Left renal pelvis (tissue), 4 donors: ENCODE measurements at places on chromosomes 2 and 18. TPM values are rescaled to one million over a fixed set of nuclear protein-coding genes. Genes with fewer than 3 reads are reported as not detected.
A peak's percentile ranks its signal among the peaks of the same experiment; 100 is the strongest.

- DNase-seq = no peak
These were observed 298.4 kb upstream of the ZNF521 start for GRCh38 chr18:25650201-25650941.

GRCh38 chr2:133012847-133013734 is 343.1 kb upstream of the LYPD1 start:
- no peak for DNase-seq

NAT8 gene
- 23.5 TPM for polyA plus RNA-seq

- DNase-seq = no peak
These were observed 6.4 kb downstream of the ARL4C start for GRCh38 chr2:234490271-234491091.

DPP10 gene
- polyA plus RNA-seq = 13.9 TPM

DNA sequence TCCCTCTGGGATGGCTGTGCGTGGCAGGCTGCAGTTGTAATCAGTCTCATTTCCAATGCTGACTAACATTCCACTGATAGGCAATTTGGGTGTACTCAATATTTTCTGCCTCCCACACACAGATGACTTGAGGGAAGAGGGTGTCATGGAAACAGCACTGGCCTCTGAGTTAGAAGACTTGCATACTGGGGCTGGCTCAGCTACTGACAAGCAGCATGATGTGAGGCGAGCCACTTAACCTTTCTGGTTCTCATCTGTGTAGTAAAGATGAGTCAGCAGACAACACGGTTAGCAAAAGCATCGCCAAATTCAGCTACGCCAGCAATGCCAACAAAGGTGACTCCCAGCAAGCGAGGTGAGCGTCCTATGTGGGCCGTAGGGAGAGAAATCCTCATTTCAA is 73.5 kb downstream of the COLEC12 start:
- no peak for DNase-seq

DNA sequence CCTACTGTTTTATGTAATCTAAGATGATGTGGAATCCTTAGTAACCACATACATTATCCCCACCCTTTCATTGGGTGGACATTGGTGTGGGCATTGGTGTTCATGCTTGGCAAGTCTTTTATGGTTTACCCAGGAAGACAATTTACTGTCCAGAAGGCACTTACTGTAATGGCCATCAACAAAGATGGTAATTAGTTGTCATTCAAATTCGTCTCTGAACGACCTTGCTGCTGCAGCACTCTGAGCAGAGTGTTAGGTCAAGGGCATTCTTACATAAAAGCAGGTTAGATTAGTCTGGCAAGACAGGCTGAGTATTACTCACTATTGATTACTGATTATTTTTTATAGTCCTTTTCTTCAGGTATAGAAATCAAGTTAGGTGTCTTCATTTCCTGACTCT is 447.9 kb downstream of the XIRP2 start:
- DNase-seq = no peak

NT5DC4 gene
- polyA plus RNA-seq = 0.49 TPM

CYP1B1 gene
- polyA plus RNA-seq = 666 TPM

GRCh38 chr2:43268066-43268953 is 41.9 kb upstream of the ZFP36L2 start:
- no peak for DNase-seq

DNA sequence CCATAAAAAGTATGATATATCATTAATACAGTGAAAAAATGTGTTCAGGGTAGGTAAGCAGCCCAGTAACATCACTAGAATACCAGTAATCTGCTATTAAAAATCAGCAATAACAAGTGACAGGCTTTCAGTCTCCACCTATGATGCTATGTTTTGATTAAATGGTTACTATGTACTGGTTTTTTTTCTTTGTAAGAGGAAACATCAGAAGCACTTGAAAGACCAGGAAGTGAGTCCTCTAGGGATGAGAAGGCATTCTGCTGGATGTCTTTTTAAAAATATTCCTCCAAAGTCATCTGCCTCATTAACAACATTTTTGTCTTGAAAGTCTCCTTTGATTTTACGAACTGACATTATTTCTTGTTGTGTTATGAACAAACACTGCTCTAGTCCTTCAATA is 136.0 kb upstream of the FAM98A start:
- no peak for DNase-seq

GRCh38 chr2:61443342-61444041 is 27.4 kb downstream of the USP34 start:
- DNase-seq = no peak

GRCh38 chr2:3097804-3098203 is 279.8 kb downstream of the EIPR1 start:
- DNase-seq = no peak

- DNase-seq = no peak
These were observed 1128.9 kb upstream of the NXPH2 start for GRCh38 chr2:139909136-139909535.

DNA sequence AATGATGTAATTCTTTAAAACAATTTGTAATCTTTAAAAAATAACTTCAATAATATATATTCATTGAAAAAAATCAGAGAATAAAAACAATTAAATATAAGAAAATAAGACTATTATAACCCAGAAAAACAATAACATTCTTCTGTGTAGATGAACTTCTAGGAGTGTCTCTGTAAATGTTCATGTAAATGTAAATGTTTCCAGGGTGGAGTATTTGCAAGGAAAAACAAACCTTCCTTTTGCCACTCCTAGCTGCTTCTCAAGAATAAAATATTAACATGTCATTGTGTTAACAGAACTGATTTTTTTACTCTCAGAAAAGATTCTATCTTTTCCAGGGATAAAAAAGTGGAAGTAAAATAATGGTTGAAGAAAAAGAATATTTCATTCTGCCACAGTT is 431.9 kb downstream of the PLCL1 start:
- no peak for DNase-seq

DNA sequence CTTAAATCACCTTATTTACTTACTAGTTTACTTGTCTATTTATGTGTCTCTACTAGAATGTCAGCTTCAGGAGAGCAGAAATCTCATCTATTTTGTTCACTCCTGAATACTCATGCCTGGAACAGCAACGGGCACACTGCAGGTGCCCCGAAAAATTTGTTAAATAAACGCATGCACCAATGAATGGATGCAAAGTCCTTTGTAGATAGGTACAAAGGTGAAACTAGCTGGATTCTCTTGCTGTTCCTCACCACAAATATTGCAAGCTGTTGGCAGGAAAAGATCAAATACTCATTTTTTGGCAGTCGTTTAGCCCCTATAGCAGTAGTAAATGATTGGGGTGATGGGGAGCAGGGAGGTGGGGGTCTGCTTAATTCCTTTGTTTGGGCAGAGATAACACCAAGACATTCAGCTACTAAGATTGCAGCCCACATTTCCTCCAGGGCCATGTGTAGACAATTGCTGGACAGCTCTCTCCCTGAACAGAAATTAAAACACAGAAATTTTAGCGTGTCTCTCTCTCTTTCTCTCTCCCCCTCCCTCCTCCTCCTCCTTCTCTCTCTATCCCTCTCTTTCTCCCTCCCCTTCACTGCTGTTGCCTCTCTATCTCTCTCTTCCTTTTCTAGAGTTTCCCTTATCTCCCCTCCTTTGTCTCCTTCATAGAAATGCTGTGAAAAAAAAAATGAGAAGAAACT is 5.4 kb downstream of the MARCHF4 start:
- no peak for DNase-seq

DNA sequence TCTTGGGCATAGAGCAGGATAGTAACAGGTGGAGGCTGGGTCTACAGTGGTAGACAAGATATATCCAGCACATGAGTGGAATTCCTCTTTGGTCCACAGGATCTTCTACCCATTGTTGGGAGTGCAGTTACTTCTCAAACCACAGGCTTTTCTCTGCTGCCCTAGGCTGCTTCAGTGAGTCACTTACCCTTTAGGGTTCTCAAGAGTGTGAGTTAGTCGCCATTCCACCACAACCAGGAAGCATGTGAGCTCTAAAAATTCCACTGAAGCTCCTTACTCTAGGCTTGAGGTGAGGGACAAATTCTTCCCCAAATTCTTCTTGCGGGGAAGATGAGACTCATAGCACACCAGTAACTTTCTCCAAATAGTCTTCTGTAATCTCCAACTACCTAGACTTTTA is 189.4 kb downstream of the PLCL1 start:
- DNase-seq = no peak

DNA sequence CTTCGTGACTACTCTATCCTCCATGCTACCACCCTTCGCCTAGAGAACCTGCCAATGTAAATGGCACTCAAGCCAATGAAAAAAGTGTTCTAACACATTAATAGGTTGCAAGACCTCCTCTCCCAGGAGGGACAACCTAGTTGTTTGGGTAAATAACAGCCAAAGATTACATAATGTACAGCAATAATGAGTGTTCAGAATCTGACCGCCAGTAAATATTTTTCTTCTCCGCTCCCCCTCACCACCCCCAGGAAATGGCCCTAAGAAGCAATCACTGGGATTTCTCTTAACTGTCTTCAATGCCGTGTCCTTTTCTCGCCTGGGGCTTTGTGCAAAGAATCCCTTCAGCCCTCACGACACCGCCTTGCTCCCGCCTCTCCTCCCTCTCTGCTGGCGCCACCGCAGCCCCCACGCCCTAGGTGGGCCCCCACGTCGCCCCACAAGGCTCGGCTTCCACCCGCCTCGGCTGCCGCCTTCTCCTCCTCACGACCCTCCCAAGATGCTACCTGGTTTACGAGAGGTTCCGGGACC is 458 bp downstream of the HYCC2 start:
- no peak for DNase-seq

- DNase-seq = no peak
These were observed 112.0 kb upstream of the CTDP1 start for GRCh38 chr18:79567481-79568147.

DNA sequence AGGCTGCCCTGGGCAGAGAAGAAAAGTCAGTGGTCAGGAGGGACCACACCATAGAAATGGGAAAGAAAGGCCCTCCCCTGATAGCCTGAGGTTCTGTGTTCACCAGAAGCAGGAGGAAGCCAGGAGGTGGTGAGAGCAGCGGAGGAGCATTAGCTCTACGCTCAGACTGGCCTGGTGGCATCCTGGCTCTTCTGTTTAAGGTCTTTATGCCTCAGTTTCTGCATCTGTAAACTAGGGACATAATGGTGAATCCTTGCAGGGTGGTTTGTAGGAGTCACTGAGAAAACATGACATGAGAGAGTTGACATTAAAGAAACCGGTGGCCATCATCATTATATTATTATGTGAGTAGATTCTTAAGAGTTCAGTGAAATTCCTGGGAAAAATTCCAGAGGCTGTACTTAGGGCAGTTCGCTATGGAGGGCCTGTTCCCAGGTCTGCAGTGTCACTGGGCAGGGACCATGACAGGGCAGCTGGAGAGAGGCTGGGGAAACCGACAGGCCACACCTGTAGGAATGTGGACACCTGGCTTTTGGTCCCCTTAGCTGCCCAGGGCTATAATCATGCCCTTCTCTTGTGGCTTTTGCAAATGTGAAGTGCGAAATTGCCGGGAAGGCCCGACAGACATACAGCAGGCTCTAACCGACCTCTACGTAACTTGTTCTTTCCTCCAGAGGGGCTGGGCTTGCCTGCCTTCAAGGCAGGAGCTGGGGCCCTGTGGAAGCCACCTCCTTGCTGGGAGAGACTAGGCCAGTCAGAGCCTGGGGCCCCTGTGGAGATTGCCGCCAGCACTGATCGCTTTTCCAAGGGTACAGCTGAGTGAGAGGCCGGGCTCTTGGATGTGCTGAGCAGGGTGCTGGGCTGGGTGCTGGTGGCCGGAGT is 31.0 kb downstream of the GLI2 start:
- no peak for DNase-seq

GRCh38 chr2:119449521-119449920 is 17.9 kb downstream of the TMEM37 start:
- DNase-seq = no peak

GRCh38 chr2:205746420-205746785 is 64.1 kb downstream of the NRP2 start:
- no peak for DNase-seq

TMEM198 gene
- polyA plus RNA-seq = 3.0 TPM

DNA sequence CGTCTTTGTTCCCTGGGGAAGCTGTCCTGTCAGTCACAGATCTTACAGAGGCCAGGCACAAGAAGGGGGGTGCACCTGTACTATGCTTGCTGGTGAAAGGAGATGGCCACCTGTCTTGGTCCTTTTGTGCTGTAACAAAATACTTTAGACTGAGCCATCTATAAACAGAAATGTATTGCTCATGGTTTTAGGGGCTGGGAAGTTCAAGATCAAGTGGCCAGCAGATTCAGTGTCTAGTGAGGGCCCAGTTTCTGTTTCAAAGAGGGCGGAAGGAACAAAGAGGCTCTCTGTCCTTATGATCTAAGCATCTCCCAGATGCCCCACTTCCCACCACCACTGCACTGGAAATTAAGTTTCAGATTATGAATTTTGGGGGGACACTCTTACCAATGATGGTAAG is 35.5 kb upstream of the RPL37A start:
- DNase-seq = no peak

DNA sequence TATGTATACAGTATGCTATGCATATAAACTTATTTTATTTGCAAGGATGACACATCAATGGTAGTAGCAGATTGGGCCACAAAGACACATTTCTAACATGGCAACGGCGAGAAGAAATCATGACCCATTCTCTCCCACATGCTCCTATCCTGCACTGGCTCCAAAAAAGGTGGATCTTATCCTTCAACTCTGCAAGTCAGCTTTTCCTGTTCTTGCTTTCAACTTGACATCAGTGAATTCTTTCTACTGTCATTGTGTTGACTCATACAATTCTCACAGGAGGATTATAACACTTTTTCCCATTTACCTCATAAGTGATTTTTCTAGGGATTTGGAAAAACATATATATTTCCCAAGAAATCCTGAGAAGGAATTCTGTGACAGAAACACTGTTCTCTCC is 53.1 kb downstream of the ACVR1 start:
- no peak for DNase-seq

GRCh38 chr2:129984426-129984825 is 5.0 kb downstream of the RAB6C start:
- no peak for DNase-seq

DNA sequence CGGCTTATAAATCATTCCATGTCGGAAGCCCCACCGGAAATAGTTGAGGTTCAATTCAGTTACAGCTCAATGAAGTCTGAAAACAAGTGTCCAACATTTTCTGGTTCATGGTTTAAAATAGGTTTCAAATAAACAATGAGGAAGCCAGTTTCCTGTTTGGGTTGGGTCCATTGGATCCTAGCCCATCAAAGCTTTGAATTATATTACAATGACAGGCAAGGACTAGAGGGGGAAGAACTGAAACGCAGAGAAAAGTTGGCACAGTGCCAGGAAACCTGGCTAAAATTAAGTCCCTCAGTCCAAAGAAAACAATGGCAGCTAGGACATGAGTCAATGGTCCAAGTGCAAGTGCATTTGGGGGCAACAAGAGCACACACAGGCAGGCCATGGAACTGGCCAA is 32.0 kb downstream of the SLC14A1 start:
- peak; percentile 49 for DNase-seq

C1GALT1C1L gene
- 2.0 TPM for polyA plus RNA-seq

CNOT9 gene
- 44.2 TPM for polyA plus RNA-seq

- DNase-seq = no peak
These were observed 58.9 kb upstream of the KCNG2 start for GRCh38 chr18:79738581-79739439.

GRCh38 chr2:43158259-43158880 is 68.0 kb downstream of the ZFP36L2 start:
- no peak for DNase-seq

DNA sequence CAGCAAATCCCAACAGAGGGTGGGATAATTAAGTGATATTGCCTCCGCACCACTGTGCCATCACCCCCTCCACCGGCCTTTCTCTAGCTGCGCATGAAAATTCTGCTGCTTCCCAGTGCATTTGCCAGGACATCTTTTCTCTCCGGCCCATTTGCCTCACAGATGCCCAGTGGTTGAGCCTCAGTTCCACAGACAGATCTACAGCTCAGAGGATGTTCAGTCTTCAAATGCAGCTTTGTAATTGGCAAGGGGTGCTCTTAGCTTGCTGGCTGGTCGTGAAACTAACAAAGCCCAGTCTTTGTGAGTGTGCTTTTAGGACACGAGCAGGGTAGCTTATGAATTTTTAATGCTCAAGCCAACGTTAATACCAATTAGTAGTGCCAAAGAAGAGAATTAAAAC is 253.3 kb upstream of the REV1 start:
- no peak for DNase-seq
